ENCODE measurements at places on chromosomes 6 and 20.

- DNase-seq, result no peak
Observed at GRCh38 chr6:118215269-118215668, 308.2 kb downstream of the SLC35F1 start.

DNA sequence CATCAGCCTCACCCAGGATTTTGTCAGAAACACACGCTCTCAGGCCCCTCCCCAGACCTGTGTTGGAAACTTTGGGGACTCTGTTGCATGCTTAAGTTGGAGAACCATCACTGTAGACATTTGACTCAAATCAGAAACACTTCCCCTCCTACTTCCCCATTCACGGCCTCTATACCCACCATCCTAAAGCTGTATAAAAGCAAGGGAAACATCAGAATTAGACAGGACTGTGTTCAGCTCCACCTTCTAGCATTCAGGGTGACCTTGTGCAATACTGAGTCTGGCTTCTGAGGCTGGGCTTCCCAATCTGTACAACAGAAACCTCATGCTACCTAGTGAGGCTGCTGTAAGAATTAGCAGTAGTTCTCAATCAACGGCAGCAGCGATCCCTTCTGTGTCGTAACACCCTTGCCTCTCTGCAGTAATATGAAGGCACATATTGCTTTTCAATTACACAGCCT, 252.3 kb downstream of the LY86 start:
- DNase-seq, result no peak

DNA sequence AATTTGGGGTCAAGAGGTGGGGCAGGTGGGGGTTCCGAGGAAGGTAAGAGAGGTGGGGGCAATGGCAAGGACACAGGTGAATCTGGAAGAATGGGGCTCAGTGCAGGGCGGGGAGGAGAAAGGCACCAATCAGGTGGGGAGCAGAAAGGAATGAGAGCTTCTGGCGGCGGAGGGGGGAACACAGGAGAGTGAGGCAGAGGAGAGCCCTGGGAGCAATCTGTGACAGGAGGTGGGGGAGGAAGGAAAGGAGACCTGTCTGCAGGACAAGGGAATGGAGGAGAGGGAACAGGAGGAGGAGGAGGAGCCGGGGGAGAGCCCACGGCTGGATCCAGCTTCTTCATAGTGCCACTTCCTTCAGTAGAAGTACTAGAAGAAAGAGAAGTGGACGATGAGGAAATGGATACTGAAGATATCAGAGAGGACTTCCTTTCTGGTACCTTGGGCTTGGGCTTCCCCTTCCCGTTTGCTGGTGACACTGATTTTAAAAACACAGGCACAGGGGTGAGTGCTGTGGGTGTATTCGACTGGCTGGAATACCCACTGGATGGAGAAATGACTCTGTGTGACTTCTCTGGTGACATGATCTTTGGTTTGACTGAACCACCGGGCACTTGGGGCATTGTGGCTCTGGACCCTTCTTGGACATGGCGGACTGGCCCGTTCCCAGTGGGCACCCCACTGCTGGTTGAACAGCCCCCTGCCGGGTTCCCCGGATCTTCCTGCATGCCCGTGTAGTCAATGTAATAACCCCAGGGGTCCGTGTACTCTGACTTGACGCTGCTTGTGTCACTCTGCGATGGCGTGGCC, 27.4 kb downstream of the HEBP2 start:
- DNase-seq, result no peak

DNA sequence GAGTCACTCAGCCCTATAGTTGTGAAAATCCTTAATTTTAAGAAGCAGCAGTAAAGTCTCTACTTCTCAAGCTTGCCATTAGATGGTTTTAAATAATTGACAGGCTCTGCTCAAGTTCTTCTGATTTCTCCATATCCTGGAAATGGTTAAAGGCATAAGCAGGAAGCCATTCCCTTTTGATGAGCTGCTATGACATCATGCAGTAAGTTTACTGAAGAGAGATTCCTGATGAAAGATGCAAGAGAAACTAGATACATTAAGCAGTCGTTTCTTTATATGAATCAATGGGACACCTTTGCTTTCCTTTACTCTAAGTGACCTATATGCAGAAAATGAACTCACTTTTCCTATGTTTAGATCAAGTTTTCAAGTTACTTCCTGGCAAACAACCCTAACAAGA, 9.8 kb downstream of the POPDC3 start:
- no peak for DNase-seq

GRCh38 chr6:106724848-106725247, 95.5 kb downstream of the QRSL1 start:
- no peak for DNase-seq

DNA sequence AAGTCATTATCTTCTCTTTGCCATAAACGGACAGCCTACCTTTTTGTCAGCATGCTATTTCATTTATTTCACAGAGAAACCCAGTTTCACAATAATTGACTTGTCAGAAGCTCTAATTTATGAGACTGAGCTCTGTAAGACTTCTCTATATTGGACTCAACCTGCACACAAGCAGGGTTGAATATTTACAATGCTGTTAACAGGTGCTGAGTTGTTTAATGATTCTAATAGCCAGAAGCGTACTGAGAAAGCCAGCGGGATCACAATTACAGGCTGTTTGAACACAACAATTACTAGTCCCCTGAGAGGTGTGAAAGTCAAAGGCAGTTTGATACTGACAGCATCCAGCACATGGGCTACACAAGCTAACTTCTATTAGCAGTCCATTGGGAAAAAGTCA, 128.2 kb upstream of the SIM1 start:
- DNase-seq, result no peak

DNA sequence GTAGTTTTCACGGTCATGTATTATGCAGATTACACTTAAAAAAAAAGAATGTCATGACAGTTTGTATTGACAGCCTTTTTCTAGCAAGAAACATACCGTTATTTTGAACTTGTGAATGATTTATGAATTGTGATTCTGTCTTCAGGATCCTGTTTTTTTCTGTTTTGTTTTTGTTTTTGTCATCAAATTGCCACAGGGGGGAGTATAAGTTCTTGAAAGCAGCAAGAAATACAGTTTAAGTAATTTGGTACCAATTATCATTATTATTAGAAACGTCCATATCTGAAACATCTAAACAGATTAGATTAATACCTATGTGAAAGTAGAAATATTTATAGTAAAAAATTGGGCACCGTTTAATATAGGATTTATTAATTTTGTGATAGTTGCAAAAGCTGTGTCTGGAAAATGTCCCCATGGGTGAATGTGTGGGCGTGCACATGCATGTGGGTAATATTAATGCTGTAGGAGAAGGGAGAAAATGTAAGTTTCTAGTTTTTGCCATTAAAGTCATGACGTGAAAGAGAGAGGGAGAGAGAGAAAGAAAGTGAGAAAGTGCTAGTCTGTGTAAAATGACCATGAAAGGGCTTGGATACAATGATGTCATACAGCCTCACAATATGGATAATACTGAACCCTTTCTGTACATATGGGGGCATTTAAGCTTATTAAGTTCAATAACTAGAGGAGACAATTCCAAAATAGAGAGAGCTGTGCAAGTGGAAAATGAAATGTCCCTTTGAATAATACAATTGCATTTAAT, 9.4 kb upstream of the CCN2 start:
- no peak for DNase-seq

DNA sequence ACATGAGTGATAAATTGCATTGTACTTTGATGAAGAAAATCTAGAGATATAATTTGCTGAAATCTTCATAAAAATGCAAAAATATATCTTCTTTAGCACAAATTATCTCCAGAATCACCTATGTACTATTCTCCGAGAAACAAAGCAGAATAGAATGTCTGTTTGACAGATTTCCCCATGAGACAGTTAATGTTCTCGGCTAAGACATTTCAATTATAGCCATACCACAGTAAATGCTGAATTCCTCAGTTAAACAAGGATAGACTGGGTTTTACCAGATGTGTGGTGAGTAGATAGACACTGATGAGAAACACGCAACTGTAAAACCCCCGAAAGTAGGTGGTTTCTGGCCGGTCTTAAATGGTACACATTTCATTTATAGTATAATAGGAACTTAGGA, 69.8 kb downstream of the SNAP25 start:
- DNase-seq, result no peak

- DNase-seq, result no peak
Observed at GRCh38 chr6:19663479-19663878, 173.7 kb upstream of the ID4 start.

DNA sequence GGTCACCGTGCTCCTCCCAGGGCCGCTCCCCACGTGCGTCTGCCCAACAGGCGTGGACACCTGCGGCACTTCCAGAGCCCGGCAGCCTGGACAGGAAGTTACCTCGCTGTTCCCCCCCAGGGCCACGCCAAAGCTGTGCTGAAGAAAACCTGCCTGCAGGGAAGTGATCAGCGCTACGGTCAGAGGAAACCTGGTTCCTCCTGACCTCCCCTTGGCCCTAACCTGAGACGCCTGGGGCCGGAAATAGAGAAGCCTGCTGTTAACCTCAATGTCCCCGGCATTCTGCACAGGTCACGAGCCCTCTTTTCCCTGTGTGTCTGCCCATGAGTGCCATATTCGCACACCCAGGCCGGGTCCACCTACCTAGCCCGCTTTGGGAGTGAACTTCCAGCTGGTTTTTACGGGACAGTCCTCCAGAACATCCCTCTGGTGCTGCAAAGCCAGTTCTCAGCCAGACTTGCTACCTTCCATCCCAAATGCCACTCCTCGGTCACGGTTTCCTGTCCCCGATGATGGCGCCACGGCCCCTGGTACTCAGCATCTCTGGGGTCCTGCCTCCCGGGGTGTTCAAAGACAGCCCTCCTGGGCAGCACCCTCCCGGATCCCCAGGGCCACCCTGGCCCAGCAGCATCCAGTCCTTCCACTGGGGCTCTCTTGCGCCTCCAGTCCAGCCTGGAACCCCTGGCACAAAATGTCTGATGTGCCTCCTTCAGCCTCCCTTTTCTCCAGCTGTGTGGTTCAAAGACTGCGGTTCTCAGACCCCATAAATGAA, 12.0 kb upstream of the IRF4 start:
- no peak for DNase-seq

- no peak for DNase-seq
Observed at GRCh38 chr6:105641504-105641903, 238.6 kb upstream of the PREP start.

DNA sequence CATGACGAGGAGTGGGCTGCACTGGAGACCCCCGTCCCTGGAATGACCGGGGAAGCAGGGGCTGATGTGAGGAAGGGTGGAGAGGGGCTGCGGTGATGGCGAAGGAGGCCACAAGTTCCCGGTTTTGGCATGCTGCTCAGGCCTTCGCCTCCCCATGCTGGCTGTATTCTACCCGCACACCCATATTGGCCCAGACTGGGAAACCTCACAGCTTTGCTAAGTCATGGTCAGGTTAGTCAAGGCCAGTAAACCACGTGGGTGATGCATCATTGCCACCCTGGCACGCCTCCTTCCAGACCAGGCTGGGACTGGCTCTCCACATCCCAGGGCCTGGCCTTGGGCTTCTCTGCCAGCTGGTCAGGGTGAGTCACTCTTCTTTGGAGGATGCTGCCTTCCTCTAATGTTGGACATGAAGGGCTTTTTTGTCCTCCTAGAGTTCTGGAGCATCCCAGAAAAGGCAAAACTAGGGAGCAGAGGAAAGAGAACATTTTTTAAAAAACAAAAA, 53.8 kb downstream of the PCNA start:
- DNase-seq, result no peak

DNA sequence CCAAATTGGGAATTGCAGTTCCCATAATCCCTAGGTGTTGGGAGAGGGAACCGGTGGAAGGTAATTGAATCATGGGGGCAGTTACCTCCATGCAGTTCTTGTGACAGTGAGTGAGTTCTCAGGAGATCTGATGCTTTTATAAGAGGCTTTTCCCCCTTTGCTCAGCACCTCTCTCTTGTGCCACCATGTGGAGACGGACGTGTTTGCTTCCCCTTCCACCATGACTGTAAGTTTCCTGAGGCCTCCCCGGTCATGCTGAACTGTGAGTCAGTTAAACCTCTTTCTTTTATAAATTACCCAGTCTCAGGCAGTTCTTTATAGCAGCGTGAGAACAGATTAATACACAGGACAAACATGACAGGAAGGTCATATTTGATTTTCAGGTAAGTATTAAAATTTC, 25.3 kb upstream of the HECA start:
- DNase-seq, result no peak

- DNase-seq, result no peak
Observed at GRCh38 chr20:22470620-22471026, 113.7 kb downstream of the FOXA2 start.

DNA sequence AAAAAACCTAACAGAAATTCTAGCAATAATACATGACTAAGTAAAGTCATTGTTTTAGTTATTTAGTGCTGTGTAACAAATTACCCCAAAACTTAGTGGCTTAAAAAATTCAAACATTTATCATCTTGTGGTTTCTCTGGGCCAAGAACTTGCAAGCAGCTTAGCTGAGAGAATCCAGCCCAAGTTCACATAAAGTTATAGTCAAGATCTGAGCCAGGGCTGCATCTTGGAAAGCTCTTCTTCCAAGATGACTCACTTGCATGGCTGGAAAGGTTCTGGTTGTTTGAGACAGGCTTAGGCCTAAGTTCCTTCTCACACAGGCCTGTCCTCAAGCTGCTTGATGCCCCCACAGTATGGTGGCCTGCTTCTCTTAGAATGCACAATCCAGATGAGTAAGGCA, 217.8 kb upstream of the TSHZ2 start:
- DNase-seq, result no peak

DNA sequence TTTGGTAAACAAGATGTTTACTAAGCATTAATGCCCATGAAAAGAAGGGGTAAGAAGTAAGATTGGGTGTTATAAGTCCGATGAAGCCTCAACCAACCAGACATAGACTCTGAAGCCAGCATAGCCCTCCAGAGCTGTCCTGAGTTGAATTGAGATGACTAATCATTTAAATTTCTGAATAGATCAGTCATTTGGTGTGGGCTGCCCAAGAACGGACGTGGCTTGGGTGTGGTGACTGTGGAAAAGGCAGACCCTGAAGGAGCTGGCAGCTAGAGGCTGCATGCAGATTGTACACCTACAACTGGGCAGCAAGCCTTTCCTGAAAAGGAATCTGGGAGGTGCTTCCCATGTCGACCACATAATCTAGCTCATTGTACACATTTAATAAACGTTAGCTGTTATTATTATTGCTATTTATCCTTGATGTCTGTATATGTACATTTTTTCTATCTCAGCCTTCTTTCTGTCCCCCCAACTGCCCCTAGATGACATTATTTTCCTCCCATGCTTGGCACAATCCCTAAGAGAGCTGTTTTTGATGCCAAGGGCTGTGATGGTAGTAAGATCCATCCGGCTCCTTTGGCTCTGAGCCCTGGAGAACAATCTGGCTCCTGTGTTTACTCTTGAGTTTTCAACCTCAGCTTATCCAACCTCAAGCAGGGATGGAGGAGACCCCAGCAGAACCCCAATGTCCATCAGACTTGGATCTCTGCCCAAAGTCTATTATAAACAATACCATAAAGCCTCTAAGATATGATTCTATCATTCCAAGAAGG, 57.6 kb upstream of the JAG1 start:
- no peak for DNase-seq

GRCh38 chr20:43923322-43923721, 8.7 kb downstream of the TOX2 start:
- DNase-seq, result no peak

Measured in vagina (tissue), 2 donors.